Cardiac septum (tissue), 1 donor: ENCODE measurements at places on chromosomes 1 and 21. TPM values are rescaled to one million over a fixed set of nuclear protein-coding genes. Genes with fewer than 3 reads are reported as not detected.

- no peak for DNase-seq
Measured at GRCh38 chr1:196603651-196604050, 4.6 kb downstream of the KCNT2 start.

GRCh38 chr1:204125759-204126351 lies 26.0 kb downstream of the ETNK2 start:
- DNase-seq: no peak

- no peak for DNase-seq
Measured at GRCh38 chr1:20978413-20978812, 191.3 kb upstream of the HP1BP3 start.

DNA sequence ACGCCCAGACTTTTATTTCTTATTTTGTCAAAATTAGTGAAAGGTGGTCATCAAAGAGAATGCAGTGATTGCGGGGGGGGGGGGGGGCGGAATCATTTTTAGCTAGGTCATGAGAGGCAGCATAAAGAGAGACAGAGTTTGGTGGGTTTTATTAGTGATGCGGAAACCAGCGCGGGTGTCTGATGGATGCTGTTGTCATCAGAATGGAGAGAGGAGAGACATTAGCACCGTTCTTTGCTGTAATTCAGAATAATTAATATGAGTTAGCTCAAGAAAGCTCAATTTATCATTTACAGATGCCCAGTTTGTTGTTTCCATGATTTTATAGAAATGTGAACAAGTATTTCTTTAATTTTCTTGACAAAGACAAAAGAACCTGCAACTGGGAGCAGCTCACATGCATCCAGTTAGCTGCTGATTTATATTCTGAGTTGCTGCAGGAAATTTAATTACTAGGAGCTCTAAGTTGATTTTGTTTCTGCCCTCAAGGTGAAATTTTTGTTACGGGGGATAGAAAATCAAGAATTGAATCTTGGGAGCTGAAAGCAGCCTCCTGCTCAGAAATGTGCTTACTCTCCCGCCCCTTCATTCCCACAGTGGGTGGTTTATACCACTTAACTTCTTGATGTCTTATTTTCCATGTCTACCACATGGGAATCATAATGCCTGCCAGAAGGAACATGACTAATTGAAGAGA lies 133.4 kb upstream of the MAP1LC3C start:
- no peak for DNase-seq

DNA sequence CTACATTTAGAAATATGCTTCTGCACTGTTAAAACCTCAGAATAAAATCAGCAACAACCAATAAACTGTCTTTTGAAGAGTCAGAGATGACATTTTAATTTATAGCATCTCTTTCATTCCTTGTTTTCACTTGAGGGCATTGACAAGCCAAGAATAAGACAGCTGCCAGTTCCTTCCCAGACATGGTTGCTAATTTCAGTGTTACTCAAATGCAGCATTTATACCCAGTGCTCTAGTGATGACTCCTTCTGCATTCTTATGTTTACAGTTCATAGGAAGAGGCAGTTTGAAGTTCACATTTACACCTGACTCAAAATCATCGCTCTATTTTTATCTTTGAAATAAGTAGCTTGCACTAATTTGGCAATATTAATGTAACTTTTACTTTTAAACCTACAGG lies 44.9 kb downstream of the PLA2G4A start:
- no peak for DNase-seq

- DNase-seq: peak; percentile 77
Measured at GRCh38 chr1:160046494-160047110, 14.8 kb upstream of the PIGM start.

Gene TIE1
- 27.7 TPM for total RNA-seq

- DNase-seq: no peak
Measured at GRCh38 chr1:155110826-155111225, 16.9 kb upstream of the EFNA1 start.

Gene MCOLN2
- 0.13 TPM for total RNA-seq

Gene DCAF8
- total RNA-seq: 123 TPM

- no peak for DNase-seq
Measured at GRCh38 chr21:30629200-30629599, 5.8 kb upstream of the KRTAP20-2 start.

DNA sequence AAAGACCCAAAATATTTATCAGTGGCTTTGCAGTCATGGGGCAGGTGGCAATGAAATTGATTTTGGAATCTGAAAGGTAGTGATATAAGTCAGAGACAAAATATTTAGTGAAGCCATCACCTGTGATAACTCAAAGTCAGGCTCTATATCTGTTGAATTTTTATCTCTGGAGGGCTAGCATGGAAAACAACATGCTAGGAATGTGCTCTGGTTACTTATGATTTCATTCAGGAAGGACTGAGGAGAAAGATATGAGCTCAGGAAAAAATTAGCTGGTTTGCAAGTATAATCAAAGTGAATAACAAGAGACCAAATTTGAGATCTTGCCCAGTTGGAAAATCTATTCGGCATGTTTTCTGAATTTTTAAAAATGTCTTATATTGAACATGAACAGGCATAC lies 364.6 kb upstream of the LRRC7 start:
- DNase-seq: no peak

DNA sequence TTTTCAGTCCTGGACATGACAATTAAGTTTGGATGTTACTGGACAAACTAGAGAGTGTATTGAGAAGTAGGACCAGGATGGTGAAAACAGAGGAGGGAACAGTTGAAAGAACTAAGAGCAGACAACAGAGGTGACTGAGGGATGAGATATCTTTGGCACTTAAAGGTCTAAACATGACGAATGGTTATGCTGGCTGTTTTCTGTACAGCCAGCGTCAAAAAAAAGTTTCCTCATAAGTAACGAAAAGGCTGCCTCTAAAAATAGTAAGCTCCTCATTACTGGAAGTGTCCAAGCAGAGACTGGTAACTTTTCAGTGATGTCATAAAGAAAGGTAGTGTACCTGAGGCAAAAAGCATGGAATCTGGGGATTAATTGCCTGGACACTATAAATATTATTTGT lies 35.2 kb upstream of the AK4 start:
- no peak for DNase-seq

Gene OR2M3
- not detected for total RNA-seq

DNA sequence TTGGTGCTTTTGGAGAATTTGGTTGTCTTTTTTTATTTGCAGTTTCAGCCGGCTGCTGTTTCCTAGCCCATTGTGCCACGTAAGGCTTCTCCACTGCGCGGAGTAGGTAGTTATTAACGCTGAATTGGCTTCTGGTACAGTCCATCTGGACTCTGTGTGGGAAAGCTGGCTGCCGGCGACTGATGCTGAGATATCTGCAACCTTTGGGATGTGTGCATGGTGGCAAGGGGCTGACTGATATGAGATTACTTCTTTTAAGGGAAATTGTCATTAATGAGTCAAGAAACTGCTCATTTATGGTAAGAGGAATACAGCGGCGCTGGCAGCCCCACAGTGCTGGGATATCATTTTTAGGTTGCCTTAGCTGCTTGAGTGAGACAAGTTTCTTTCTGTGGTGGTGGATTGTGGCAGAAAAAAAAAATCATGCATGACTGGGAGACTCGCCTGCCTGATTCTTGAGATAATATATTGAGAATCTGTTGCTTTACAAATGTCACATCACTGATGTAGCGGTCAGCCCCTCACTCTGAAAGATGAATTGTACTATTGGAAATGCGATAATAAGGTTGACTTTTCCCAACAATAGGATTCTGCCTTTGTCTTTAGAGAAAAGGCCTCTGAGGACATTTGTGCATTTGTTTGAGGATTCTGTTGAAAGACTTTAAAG lies 2.5 kb upstream of the ELAVL4 start:
- DNase-seq: no peak

DNA sequence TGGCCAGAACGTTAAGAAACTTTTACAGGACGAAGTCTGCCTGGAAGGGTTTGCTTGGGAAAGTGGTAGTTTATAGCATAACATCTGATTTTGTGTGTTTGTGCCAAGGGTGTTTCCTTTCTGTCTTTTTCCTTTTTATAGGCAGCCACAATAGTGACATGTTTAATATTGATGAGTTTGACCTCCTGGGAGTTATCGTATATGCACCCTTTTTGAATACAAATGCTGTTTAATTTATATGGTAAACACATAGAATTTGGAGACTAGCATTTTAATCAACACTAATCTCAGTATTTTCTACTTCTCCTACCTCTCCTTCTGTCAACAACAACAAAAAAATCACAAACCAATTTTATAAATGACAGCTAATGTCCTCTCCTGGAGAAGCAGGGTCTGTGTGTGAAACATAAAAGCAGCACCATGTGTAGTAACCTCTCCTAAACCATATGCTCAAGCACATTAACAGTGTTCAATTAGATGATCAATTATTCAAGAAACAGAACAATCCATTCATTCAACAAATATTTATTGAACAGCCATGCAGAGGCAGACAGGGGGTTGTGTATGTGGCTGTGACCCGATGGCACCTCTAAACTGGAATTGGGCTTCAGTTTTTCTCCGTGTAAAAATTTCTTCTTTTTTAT lies 604 bp upstream of the FMN2 start:
- no peak for DNase-seq

- no peak for DNase-seq
Measured at GRCh38 chr1:115978292-115978941, 2.1 kb downstream of the SLC22A15 start.

Gene IQGAP3
- 0.16 TPM for total RNA-seq

Gene PLCH2
- 0.11 TPM for total RNA-seq

DNA sequence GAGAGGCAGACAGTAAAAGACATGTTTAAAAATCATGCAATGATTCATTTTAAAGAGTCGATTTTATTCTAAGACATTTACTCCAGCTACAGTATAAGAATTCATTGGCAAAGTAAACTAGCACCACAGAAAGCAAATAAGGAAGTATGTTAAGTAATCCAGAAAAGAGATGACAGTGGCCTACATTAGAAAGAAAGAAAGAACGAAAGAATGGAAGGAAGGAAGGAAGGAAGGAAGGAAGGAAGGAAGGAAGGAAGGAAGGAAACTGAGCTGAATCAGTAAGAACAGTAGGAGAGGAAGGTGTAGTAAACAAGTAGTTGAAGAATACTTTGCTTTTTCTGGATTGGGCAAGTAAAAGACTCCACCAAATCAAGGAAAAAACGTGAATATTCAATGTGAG lies 62.2 kb downstream of the ZZZ3 start:
- no peak for DNase-seq

- DNase-seq: no peak
Measured at GRCh38 chr1:178275553-178275952, 181.6 kb downstream of the RASAL2 start.

GRCh38 chr1:177024623-177025022 lies 139.9 kb downstream of the ASTN1 start:
- DNase-seq: no peak

DNA sequence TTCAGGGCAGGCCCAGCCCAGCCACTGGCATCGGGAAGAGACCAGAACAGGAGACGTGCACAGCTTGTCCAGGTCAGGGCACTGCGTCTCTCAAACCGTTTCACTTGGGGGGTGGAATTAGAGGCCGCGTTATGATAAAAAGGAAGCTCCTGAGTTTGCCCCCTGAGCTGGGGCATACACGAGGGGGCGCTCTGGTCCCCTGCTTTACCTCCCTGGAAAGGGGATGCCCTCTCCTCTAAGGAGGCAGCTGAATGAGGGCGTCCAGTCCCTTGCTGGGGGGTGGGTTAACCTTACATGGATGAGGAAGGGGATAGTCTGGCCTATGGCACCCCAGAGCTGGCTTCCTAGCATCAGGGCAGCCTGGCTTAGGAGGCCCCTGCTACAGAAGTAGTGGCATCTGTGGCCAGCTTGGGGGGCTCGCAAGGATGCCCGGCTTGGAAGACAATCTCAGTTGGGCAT lies 2.3 kb downstream of the MYOG start:
- DNase-seq: peak; percentile 63

- no peak for DNase-seq
Measured at GRCh38 chr1:24998563-24999245, 68.6 kb upstream of the RUNX3 start.

DNA sequence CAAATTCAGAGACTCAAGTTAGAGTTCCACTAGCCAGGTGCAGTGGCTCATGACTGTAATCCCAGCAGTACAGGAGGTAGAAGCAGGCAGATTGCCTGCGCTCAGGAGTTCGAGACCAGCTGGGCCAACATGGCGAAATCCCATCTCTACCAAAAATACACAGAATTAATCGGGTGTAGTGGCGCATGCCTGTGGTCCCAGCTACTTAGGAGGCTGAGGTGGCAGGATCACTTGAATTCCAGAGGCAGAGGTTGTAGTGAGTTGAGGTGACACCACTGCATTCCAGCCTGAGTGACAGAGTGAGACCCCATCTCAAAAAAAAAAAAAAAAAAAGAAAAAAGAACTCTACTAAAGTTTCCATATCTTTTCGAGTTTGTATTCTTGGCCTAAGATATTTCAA lies 36.7 kb upstream of the CHRM3 start:
- no peak for DNase-seq

GRCh38 chr1:45395582-45395981 lies 55.3 kb upstream of the MUTYH start:
- DNase-seq: no peak

Gene DDAH1
- 58.1 TPM for total RNA-seq

Gene RASAL2
- 45.8 TPM for total RNA-seq

Gene RXRG
- 5.1 TPM for total RNA-seq

Gene IGFN1
- total RNA-seq: 0.05 TPM

DNA sequence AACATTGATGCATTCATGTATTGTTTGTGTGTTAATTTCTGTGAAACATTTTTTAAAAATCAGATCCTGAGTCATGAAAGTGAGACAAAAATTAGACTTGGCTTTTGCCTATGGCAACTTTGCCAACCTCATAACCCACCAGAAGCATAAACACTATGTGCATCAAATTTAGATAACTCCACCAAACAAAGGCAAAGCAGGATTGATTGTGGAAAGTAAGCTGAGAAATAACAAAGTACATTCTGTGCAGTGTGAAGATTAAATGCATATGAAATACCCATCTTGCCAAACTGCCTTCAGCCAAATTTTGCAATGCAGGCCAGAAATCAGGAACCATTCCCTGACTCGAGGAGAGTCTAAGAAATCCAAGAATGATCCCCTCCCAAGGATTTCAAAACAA lies 493.4 kb downstream of the AJAP1 start:
- DNase-seq: no peak

Gene AQP10
- 0.70 TPM for total RNA-seq

DNA sequence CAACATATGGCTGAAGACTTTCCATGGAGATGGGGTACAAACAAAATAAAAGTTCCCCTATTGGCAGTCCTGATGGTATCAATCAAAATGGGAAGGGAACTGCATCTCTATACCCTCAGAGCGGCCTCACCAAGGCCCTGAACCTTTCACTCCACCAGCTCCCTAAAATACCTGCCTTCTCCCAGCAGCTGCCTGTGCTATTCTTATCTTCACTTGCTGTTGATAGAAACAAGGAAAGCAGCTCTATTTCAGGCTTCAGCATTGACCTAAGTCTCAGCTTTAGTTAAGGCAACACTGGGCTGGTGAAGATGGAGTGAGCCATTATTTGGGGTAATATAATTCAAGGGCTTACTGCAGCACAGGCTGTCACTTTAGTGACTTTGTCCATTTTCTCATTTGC lies 21.7 kb upstream of the PIGC start:
- no peak for DNase-seq

DNA sequence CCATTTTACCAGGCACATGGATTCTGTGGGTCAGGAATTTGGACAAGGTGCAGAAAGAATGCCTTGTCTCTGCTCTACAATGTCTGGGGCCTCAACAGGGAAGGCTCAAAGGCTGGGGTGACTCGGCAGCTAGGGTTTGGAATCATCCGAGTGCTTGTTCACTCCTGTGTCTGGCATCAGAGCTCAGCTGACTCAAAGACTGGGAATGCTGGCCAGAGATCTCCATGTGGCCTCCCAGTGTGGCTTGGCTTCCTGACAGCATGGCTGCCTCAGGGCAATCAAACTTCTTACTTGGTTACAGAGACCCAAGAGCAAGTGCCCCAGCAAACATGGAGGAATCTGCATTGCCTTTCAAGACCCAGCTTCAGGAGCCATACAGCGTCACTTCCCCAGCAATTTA lies 110.5 kb downstream of the TOMM20 start:
- DNase-seq: peak; percentile 72

Gene S100A7A
- not detected for total RNA-seq

Gene UMODL1
- not detected for total RNA-seq
